ENCODE measurements at places on chromosomes 5 and 9. TPM values are rescaled to one million over a fixed set of nuclear protein-coding genes. Genes with fewer than 3 reads are reported as not detected.

Gene CDHR2
- total RNA-seq, result 0.19 TPM

- H3K27me3 ChIP-seq, result no peaks in the 10 kb centered on the region
- no peaks in the 10 kb centered on the region for H3K36me3 ChIP-seq
- no peak overlapping the region for H3K27ac ChIP-seq
Observed at GRCh38 chr5:32866138-32866537, 155.0 kb downstream of the NPR3 start.

DNA sequence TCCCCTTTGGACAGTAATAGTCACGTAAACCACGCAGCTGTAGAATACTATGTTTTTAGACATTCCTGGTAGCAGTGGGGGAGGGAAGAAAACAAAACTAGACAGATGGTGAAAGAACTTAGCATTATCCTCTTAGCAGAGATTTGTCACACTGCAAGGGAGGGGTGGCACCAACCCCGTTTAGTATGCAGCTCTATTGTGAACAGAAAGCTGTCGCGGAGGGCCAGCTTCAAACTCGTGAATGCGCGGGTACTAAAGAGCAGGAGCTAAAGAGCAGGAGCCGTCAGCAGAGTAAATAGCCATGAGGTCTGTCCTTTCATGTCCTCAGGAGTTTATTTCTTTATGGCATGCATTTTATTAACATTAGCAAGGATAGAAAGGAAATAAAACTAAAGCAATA is 141.9 kb upstream of the SLC12A2 start:
- H3K27ac ChIP-seq, result no peak overlapping the region
- H3K4me3 ChIP-seq, result no peak overlapping the region
- no peaks in the 10 kb centered on the region for H3K27me3 ChIP-seq
- no peak for DNase-seq

DNA sequence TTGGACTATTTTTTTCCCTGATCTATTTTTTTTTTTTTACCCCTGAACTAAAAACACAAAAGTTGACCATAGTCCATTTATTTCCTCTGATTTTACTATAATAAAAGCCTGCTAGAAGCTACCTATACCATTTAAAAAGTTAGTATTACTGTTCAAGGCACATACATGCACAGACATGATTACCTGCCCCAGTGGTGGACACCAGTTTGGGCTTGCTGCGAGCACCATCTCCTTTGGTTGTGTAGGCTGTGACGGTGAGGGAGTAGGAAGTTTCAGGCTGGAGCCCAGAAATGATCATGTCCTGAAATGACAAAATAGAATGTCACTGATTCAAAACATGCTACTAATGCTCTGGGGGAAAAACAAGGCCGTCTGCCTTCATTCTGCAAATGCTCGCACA is 693.1 kb upstream of the DMAC1 start:
- no peak overlapping the region for H3K27ac ChIP-seq
- no peaks in the 10 kb centered on the region for H3K36me3 ChIP-seq
- no peak for DNase-seq
- no peak overlapping the region for H3K4me3 ChIP-seq

DNA sequence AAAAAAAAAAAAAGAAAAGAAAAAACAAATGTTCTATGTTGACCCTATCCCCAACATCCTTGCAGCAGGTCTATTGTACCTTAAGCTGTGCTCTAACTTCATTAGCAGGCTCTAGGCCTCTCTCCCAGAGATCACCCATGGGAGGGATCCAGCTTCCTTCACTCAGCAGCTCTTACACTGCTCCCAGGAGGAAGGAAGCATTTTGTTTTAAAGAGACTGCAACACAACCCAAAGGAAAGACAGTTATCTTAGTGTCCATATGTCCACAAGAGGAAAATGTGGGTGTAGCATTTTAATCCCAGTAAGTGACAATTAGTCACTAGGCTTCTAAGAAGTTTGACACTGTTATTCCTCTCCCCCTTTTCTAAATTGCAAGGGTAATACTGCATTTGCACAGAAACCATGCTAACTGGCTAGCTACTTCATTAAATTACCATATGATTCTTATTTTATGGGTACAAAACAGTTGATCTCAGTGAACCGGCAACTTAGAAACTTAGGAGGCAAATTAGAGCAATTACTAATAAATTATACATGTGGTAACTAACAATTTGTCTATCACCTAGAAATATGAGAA is 58.8 kb downstream of the MARCHF3 start:
- no peak for DNase-seq
- H3K36me3 ChIP-seq, result no peaks in the 10 kb centered on the region
- no peak overlapping the region for H3K4me3 ChIP-seq
- no peaks in the 10 kb centered on the region for H3K27me3 ChIP-seq

- no peak for DNase-seq
- no peak overlapping the region for H3K27ac ChIP-seq
- H3K36me3 ChIP-seq, result no peaks in the 10 kb centered on the region
- peaks cover 34% of the 10 kb centered on the region for H3K4me1 ChIP-seq
- H3K4me3 ChIP-seq, result no peak overlapping the region
Observed at GRCh38 chr9:134656334-134657006, 14.9 kb downstream of the COL5A1 start.

DNA sequence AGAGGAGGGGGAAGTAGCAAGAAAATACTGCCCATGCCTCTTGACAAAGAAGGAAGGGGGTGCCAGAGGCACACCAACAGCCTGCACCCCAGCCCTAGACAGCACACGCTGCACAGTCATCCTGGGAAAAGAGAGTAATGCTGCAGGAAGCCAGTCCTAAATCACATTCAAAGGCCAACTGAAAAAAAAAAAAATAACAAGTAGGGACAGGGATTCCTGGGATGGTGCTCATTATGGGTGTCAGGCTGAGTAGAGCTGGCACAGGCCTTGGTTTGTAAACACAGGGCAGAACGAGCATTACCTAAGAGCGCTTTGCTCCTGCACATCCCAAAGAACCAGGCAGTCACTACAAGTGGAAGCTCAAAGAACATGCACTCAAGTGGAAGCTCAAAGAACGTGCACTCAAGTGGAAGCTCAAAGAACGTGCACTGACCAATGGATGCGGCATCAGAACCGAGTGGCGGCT is 7.8 kb downstream of the RAPGEF1 start:
- peaks cover 6% of the 10 kb centered on the region for H3K36me3 ChIP-seq
- peaks cover 15% of the 10 kb centered on the region for H3K4me1 ChIP-seq
- peak overlapping the region; percentile 8 for H3K27ac ChIP-seq
- H3K27me3 ChIP-seq, result no peaks in the 10 kb centered on the region
- DNase-seq, result no peak
- H3K4me3 ChIP-seq, result no peak overlapping the region

All from heart right ventricle (tissue), 16 donors.